ENCODE measurements at places on chromosomes 5 and 9. TPM values are rescaled to one million over a fixed set of nuclear protein-coding genes. Genes with fewer than 3 reads are reported as not detected.

KLHL9 gene
- total RNA-seq = 20.9 TPM

ENG gene
- total RNA-seq = 17.3 TPM

CAPSL gene
- not detected for total RNA-seq

MLANA gene
- not detected for total RNA-seq

GPR150 gene
- total RNA-seq = 0.87 TPM

Data from activated CD4-positive, alpha-beta T cell treated with anti-CD3 and anti-CD28 coated beads, Interleukin-2, amount 10 ng/mL, durations not matched to agents 7 days and 5 days (primary cell).